Kidney (tissue), 22 donors: ENCODE measurements at places on chromosomes 13 and 19. TPM values are rescaled to one million over a fixed set of nuclear protein-coding genes. Genes with fewer than 3 reads are reported as not detected.
A peak's percentile ranks its signal among the peaks of the same experiment; 100 is the strongest.

DNA sequence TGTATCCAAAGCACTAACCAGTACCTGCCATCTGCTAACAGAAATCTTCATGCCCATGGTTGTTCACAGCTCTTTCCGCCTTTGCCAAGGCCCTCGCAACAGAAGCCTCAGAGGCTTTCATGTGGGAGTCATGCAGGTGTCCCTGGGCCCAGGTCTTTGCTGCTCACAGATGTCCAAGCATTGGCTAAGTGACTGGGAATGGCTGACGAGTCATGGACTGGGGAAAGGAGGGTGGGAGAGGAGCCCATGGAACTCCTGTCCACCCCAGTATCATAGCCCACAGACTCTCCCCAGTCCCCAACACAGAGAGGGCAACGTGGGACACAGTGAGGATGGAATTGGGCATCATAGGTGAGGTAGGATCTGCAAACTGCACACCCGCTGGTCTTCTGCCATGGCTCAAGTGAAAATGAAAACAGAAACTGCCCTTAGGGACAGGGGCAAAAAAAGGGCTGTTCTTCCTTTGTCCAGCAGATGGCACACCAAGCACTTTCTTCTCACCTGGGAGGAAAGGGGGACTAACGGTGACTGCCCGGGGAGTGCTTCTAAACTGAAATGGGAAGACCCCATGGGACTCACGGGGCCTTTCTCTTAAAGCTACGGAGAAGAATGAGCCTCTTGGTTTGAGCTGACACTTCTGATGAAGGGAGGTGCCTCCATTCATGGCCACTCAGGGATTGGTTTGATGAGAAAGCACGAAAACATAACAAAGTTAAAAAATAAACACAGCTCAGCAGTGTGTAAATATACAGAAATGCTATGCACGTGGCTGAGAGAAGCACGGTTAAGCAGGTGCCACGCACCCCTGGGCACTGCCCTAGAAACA is 11.1 kb upstream of the DHRS12 start:
- DNase-seq, result peak; percentile 81

DNA sequence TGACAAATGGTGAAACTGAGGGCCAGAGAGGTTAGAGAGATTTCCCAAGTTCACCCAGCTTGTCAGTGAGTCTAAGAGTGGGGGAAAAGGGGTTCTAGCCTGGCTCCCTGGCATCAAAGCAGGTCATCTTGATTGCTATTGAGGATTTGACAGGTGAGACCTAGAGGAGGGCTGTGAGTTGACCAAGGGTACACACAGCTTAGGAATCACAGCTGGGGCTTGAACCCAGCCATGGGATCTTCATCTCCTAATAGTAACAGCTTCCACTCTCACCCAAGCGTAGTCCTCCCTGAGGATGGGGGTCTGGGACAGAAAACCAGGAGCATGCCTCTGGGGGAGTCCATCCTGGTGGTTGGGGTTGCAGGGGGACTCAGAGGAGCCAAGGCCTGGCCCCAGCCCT is 6.8 kb downstream of the CYP4F8 start:
- no peak for DNase-seq

DNA sequence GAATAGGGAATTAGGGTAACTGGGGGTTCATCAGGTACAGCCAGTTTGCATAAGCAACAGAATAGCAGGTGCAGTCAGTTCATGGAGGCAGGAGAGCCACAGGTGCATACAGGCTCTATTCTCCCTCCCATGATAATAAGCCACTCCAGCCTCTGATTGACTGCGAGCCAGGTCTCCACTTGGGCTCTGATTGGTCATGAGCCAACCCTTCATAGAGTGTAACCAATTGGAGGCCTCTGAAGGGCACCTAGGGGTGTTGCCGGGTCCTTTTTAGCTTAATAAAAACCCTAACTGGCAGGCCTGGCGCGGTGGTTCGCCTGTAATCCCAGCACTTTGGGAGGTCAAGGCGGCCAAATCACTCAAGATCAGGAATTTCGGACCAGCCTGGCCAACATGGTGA is 8.7 kb upstream of the CKM start:
- no peak for DNase-seq

- no peak for DNase-seq
Observed at GRCh38 chr13:87376081-87376480, 295.1 kb upstream of the SLITRK5 start.

DNA sequence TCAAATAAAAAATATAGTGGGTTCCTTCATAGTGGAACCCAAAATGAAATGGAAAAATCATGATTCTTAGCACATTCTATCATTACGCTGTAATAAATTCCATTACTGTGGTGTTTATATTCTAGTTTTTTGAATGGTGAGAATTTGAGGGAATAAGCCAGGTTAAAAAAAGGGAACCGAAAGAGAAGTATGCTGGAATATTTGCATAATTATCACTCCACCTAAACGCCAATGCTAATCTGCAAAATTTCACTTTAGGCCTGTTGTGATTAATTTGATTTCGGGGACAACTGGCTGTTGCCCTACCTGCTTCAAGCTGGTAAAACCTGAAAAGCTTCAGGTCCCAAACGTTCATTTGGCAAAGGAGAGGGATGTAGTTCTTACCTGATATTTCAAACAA is 32.1 kb upstream of the SCEL start:
- DNase-seq, result no peak

DNA sequence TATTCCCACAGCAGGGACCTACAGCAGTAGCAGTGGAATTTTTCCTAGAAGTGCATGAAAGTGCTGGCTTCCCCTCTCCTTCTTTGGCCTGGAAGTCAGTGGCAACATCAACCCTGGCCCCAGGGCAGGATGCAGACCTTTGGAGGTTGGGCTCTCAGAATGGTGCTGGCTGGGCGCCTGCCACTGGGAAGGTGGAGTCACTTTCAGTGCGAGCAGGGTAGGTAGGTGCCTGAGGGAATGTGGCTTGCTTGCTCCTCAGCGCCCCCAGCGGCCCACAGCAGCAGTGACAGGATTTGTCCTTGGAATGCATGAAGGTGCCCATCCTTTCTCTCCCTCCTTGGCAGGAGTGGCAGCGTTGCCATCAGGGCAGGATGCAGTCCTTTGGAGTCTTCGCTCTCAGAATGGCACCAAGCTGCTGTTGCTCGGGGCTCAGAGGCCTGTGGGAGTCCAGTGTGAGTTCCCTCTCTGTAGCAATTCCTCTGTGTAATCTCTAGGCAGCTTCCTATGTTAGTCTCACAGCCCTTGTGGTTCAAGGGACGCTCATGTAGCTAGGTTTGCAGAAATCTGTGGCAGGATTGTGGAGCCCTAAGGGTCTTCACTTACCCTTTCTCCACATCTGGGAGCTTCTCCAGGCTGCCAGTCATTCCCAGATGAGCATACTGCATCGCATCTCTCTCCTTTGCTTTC is 354.4 kb upstream of the DACH1 start:
- DNase-seq, result peak; percentile 68

- DNase-seq, result peak; percentile 12
Observed at GRCh38 chr19:53664152-53664551, 32.4 kb downstream of the DPRX start.

- DNase-seq, result no peak
Observed at GRCh38 chr19:2234996-2235380, 1.1 kb downstream of the PLEKHJ1 start.

DNA sequence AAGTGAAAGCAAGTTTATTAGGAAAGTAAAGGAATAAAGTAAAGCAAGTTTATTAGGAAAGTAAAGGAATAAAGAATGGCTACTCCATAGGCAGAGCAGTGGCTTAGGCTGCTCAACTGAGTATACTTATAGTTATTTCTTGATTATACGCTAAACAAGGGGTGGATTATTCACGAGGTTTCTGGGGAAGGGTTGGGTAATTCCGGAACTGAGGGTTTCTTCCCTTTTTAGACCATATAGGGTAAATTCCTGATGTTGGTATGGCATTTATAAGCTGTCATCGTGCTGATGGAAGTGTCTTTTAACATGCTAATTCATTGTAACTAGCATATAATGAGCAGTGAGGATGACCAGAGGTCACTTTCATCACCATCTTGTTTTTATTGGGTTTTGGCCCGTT is 194.3 kb downstream of the DLEU7 start:
- no peak for DNase-seq

- peak; percentile 37 for DNase-seq
Observed at GRCh38 chr13:84844473-84844872, 954.7 kb downstream of the SLITRK6 start.

- DNase-seq, result no peak
Observed at GRCh38 chr13:92575777-92576176, 650.8 kb upstream of the GPC6 start.

DNA sequence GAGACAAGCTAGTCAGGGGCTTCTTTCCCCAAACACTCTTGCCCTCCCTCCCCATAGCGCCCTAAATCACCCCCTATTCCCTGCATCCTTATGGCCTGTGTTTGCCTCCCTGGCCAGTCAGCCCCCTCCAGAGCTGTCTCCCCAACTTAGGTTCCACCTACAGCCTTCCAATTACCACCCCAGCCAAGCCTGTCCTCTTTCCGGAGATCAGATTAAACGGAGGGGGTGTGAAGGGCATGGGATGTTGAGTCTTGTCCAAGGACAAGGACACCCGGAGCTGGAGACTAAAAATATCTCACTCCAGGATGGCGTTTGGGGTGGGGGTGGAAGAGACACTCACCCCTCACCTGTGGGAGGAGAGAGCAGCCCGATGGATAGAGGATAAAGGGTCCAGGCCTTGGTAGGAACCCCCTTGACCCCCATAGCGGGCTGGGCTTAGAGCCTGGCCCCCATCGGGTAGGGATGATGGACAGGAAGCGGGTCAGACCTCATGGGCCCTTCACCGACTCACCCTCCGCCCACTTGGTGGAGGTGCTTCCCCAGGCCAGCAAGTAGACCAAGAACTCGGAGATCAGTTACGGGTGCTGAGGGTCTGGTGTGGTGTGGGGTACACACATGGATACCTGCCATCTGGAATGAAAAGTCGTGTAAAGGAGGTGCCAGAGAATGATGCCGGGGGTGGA is 6.0 kb downstream of the ZNF865 start:
- no peak for DNase-seq

DNA sequence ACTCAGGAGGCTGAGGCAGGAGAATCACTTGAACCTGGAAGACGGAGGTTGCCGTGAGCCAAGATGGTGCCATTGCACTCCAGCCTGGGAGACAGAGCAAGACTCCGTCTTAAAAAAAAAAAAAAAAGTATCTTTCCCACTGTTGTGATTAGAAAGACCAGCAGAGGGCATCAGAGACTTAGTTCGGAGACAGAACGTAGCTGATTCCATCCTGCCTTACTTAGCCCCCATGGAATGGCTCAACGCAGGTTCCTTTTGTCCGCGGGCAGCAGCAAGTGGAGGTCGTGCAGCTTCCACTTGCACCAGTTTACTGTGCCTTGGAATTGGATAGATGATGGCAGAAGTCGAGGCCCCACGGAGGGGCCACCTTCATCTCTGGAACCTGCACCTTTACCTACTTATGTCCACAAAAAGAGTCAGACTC is 8.1 kb downstream of the TIMM29 start:
- no peak for DNase-seq

GAPDHS gene
- polyA plus RNA-seq, result not detected

FSD1 gene
- 1.1 TPM for polyA plus RNA-seq

PRR20E gene
- polyA plus RNA-seq, result not detected

CYP2A7 gene
- polyA plus RNA-seq, result not detected

LRG1 gene
- polyA plus RNA-seq, result 2.2 TPM

CLDN10 gene
- polyA plus RNA-seq, result 174 TPM

GJA3 gene
- 1.1 TPM for polyA plus RNA-seq

PRODH2 gene
- 409 TPM for polyA plus RNA-seq

ZNF112 gene
- 3.4 TPM for polyA plus RNA-seq

TLE2 gene
- 28.2 TPM for polyA plus RNA-seq
